ENCODE measurements at places on chromosomes 16 and 17.

GRCh38 chr17:49691677-49692191, 13.8 kb upstream of the SPOP start:
- no peak for DNase-seq

- DNase-seq = no peak
Measured at GRCh38 chr17:40915721-40916256, 21.7 kb downstream of the KRT23 start.

GRCh38 chr16:55964923-55965475, 89.8 kb upstream of the CES5A start:
- DNase-seq = no peak

DNA sequence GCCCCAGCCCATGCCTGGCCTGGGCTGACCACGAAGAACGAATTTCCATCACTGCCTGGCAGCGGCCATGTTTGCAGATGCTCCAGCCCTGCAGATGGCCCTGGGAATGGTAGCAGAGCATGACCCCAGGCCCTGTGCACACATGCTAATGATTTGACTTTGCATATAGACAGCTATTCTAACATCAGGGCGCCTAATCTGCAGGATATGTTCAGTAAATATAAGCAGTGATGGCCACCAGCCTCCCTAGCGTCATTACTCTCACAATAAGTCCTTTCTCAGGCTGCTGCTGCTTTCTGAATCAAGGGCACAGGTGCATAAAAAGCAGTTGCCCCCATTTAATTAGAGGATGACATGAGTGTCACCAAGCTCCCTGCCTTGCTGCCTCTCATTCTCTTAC, 24.2 kb downstream of the DNAH9 start:
- DNase-seq = no peak
